Activated T-helper 1 cell treated with Interleukin-2 at 50 U/mL for 16 hours (primary cell): ENCODE measurements at places on chromosomes 16 and 17.

- DNase-seq: no peak
These were observed 6.2 kb upstream of the CYB561 start for GRCh38 chr17:63452046-63452961.

- no peak for DNase-seq
These were observed 75.8 kb downstream of the MRC2 start for GRCh38 chr17:62703261-62703775.

DNA sequence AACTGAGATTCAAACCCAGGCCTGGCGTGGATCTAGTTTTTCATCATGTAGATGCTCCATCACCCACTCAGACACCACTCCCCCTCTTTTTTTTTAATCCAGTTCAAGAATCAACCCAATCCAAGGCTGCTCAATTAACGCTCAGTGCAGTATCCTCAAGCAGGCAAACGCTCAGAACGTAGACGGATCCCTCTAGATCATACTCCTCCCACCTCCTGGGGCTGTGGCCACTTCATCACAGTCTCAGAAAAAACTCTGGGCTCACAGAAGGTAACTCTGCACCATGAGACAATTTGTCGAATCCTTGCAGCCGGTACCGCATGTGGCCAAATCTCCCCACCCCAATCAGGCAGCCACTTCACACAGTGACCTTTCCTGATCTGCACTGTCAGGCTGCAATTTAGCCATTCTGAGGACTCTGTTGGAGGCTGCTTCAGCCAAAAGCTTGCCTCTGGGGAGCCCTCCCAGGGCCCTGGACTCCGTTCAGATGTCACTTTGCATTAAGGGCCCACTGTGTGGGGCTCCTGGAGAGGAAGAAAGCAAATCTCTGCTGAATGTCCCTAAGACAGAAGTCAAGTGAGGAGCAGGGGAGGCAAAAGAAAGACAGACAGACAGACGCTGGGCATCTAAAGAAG is 183.5 kb downstream of the XYLT1 start:
- no peak for DNase-seq

- no peak for DNase-seq
These were observed 143.7 kb downstream of the CDH8 start for GRCh38 chr16:61892531-61892930.

- DNase-seq: no peak
These were observed 4.8 kb downstream of the CA7 start for GRCh38 chr16:66849021-66849420.
